ENCODE measurements at places on chromosomes 6 and 20.

DNA sequence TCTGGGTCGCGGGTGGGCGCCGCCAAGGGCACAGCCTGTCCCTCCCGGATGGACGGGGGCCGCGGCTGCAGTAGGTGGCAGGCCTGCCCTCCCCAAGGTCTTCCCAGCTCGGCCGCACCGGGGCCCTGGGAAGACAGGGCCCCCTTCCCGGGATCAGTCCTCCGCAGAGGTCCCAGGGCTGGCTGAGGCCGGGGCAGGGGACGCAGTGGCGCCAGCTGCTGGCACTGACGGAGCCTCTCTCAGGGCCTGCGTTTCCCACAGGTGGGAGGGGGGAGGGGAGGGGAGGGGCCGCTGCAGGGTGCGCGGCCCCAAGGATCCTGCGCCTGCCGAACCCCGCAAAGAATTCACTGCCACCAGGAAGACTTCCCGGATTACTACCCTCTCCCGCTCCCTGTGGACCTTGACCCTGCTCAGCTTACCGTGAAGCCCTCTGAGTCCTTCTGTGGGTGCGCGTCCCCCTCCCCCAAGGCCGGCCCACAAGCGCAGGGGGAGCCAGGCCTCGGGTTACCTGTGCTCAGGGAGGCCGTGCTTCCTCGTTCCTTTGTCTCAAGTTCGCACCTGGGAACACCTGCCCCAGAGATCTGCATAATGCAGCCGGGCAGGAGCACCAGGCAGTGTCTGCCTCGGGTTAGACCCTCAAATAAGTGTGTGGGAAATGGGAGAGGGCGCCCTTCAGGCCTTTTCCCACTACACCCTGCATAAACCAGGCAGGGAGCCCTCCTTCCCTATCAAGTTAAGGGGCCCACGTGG is 5.1 kb downstream of the LZTS3 start:
- no peak for DNase-seq

DNA sequence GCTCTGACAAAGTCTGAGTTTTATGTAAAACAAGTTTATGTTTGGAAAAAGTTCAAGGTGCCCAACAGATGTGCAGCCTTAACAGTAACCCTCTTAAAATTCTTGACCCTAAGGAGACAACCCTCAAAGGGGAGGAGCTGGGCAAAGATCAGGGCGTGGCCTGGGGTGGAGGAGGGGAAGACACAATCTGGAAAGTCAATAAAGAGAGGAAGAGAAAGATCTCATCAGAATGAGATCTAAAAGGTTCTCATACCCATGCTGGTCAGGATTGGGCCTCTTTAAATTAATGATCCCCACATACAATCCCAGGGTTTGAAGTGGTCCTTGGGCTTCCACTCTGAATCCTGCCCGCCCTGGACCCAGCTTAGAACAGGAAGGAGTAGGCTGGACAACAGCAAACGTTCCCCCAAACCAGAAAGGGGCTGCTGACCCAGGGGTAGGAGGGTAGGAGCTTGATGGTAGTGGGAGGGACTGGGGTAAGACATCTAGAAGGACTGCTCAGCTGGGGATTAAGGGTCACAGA is 33.0 kb downstream of the FOXP4 start:
- DNase-seq = no peak

DNA sequence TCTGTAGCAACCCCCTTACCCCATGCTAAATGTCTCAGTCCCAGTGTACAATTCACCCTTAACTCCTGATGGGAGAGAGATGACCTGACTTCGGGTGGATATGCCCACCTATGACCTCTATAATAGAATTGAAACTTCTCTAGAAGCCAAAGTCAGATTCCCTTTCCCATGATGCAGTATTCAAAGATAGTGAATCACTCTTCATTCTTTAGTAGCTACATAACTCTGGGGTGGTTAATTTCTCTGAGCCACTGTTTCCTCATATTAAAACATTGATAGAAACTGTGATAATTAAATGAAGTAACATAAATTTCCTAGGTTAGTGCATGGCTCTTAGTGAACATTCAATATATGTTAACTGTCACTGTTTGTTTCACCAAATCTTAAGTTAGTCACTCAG is 500.4 kb downstream of the COL12A1 start:
- DNase-seq = no peak

GRCh38 chr6:161481786-161482516 is 208.1 kb upstream of the AGPAT4 start:
- no peak for DNase-seq

DNA sequence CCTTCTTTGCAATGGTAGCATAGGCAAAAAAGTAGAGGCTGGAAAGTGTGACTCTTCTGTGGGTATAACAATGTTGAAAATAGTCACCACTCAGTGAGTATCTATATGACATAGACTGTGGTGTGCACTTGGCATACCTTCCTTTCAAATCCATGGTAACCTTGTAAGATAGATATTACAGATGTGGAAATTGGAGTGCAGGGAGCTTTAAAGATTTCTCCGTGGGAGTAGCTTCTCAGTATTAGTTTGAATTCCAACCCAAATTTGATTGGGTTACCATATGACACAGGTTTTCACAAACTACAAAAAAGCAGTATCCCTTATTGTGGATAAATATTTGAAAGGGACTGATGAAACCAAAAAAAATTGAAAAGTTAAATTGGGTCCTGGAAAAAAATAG is 163.8 kb downstream of the CLVS2 start:
- DNase-seq = no peak

DNA sequence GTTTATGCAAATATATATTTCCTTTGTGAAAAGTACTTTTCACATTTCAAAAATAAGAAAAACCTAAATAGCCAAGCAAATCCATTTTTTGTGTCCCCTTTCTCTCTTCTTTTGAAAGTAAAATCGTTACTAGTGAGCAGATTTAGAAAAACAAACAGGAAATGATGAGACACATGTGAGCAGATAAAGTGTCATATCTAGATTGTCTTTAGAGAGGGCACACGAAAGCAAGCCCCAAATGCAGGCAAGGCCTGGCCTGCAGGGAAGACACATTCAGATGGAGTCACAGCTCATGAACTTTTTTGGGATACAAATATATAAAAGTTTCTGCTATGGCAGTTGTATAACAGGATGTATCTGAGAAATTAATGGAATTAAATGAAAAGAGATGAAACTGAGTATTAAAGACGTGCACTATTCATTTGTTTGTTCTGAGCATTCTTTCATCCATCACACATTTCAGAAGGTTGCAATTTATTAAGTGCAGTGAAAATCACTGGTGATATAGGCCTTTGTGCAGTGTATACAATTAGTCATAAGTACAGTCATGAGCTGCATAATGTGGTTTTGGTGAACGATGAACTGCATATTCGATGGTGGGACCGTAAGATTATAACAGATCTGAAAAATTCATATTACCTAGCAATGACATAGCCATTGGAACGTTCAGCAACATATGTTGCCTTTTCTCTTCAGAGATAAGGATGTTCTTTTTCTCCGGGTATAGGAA is 101.4 kb downstream of the PACRG start:
- no peak for DNase-seq

- DNase-seq = no peak
Measured at GRCh38 chr6:135403584-135403983, 94.0 kb downstream of the AHI1 start.

GRCh38 chr20:29297411-29298270 is 1959.8 kb upstream of the DEFB115 start:
- DNase-seq = no peak

- DNase-seq = no peak
Measured at GRCh38 chr6:132865829-132866228, 51.5 kb downstream of the RPS12 start.

DNA sequence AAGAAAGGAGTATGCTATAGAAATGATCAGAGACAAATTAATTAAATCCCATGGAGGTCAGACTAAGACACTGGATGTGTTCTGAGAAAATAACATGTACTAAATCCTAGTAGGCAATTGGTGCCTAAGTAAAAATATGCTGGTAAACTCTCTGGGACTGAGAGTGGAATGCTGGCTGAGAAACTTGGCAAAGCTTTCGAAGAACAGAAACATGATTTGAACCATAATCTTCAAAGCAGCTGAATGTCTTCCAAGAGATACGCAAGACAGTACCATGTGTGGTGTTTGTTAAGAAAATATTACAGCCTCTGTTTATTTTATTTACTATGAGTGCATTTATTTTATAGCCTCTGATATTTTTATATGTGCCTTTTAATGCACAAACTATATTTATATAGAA is 55.2 kb downstream of the EFHC1 start:
- no peak for DNase-seq

DNA sequence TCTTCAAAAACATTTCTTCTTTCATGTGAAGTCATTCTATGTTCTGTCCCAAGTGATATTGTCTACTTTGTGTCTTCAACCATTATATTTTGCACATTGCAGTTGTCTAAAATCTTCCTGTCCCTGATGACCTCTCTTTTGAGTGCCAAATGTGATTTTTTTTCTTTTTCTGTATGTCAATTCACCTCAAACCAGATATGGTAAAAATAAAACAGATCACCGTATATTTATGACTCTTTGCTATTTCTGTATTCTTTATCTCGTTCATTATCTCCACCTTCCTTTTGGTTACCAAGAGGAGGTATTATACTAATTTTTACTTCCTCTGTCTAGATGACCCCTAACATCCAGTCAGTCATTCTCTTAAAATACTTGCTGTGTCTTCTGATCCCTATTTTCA is 165.2 kb downstream of the GRIK2 start:
- no peak for DNase-seq

DNA sequence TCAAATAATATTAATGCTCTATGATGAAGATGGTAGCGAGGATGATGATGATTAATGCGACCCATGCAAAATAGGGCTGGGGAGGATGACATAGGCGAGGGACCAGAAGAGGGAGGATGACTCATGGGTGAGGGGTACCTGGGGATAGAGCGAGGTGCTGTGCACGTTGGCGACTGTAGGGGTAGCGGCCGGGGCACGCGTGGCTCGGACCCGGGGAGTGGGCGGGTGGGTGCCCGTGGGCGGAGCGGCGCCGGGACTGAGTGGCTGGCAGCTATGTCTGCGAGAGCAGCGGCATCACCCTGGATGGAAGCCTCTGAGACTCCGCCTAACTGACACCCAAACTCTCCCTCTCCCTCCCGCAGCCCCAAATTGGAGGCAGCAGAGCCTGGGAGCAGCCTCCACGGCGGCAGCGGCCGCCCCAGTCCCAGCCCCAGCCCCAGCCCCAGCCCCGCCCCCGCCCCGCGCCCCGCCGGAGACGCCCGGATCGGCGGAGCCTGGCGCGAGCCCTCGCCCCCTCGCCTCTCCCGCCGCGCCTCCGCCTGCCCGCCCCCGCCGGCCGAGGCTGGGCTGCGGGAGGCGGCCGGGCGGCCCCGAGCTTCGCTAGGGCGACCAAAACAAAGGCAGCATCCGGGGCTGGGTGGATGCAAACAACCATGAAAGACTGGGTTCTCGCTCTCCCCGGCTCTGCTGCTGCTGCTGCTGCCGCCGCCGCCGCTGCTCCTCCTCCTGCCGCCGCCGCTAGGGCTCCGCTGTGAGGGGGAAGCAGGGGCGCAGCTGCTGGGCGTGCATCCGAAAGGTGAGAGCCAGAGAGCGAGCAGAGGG is at the start of gene RIMS1:
Gene RIMS1 (plus strand): TSS at position 367 of the 822 bp plus-strand sequence. CDS start 474 bp downstream, outside the sequence.
- peak; percentile 12 for DNase-seq

DNA sequence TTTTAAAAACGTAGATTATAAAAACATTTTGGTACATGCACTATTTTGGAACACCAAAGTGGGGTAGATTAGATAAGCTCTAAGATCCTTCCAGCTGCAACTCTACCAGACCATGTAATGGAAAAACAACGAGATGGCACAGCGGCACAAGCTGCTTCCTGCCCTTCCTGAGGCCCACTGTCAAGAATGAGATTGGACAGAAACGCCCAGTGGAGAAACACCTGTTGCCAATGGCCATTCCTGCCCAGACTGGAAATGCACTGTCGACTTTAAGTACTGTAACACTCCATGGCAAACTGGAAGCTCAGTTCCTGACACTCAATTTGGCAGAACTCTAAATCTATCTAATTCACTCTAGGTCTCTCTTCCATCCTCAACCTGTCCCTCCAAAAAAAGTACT is 21.4 kb downstream of the EDEM2 start:
- no peak for DNase-seq

DNA sequence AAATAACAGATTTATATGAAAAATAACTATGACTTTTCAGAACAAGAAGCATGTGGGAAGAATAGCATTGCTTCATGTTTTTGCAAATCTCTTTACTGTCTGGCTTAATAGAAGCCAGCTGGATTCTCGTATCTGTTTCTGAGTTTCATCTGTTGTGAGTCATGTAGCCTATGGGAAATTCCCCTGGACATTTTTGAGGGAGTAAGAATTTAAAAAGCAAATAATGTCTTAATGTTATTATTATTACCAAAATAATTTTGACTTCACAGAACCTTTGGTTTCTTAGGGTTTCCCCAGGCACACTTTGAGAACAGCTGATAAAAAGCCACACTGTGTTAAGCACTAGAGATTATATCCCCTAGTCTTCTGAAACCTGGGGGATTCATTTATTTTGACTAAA is 75.8 kb downstream of the SYCP2L start:
- DNase-seq = no peak

DNA sequence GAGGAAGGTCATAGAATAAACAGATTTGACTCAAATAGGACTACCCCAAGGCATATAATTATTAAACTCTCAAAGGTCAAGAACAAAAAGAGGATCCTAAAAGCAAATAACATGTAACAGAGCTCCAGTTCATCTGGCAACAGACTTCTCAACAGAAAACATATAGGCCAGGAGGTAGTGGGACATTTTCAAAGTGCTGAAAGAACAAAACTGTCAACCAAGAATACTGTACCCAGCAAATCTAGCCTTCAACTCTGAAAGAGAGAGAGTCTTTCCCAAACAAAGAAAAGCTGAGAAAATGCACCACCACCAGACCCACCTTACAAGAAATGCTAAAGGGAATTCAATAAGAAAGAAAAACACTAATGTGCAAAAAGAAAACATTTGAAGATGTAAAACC is 11.9 kb downstream of the NQO2 start:
- no peak for DNase-seq

DNA sequence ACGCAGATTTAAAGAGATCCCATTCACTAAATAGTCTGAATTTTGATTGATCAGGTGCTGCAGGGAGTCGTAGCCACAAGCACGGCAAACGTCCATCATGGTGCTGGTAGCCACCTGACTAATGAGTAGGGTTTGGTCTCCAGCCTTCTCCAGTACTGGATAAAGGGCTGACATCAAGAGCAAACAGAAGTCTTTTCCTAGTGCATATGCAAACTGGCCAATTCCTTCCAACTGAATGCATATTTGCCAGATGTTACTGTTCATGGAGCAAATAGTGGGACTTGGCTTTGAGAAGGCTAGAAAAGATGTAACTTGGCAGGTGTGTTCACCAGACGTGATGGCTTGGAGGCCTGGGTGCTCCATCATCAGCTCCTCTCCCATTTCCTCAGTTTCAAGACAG is 21.6 kb downstream of the TTI1 start:
- DNase-seq = no peak

GRCh38 chr20:47682028-47682783 is 103.1 kb downstream of the SULF2 start:
- no peak for DNase-seq

GRCh38 chr6:157645201-157645795 is 177.7 kb upstream of the SNX9 start:
- DNase-seq = no peak

- DNase-seq = no peak
Measured at GRCh38 chr6:47713200-47713599, 14.8 kb downstream of the ADGRF4 start.

- no peak for DNase-seq
Measured at GRCh38 chr20:44019638-44020335, 105.1 kb downstream of the TOX2 start.

GRCh38 chr6:143158113-143158581 is 97.5 kb downstream of the AIG1 start:
- DNase-seq = no peak

GRCh38 chr6:153130515-153131036 is 506 bp downstream of the RGS17 start:
- DNase-seq = no peak
